ENCODE measurements at places on chromosomes 7 and 10. TPM values are rescaled to one million over a fixed set of nuclear protein-coding genes. Genes with fewer than 3 reads are reported as not detected.

DNA sequence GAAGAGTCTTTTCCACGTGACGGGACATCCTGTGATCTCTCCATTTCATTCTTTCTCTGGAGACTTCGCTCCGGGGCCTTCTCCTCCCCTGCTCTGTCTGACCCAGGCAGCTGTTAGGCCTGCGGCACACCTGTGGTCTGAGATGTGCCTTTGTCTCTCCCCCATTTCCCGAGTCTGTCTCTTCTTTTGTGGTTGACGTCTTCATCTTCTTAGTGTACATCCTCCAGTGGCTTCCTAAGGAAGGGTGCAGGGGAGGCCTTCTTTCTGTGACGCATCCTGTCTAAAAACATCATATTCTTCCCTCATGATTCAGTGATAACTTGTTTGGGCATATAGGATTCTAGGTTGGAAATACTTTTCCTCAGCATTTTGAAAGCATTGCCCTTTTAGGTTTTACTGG lies 17.2 kb upstream of the ATP6V0E2 start:
- H3K36me3 ChIP-seq = peaks cover 16% of the 10 kb centered on the region
- peak overlapping the region; percentile 73 for H3K27ac ChIP-seq
- H3K27me3 ChIP-seq = no peaks in the 10 kb centered on the region
- H3K4me1 ChIP-seq = peaks cover 40% of the 10 kb centered on the region
- H3K4me3 ChIP-seq = peak overlapping the region; percentile 14
- DNase-seq = peak; percentile 58

- H3K27ac ChIP-seq = no peak overlapping the region
- no peaks in the 10 kb centered on the region for H3K4me1 ChIP-seq
- DNase-seq = no peak
- H3K36me3 ChIP-seq = no peaks in the 10 kb centered on the region
Observed at GRCh38 chr7:68434857-68435256, 1163.4 kb upstream of the AUTS2 start.

The SEMA4G gene
- 0.58 TPM for total RNA-seq

- no peak overlapping the region for H3K4me3 ChIP-seq
- no peaks in the 10 kb centered on the region for H3K4me1 ChIP-seq
Observed at GRCh38 chr10:52215745-52216361, 98.2 kb upstream of the DKK1 start.

DNA sequence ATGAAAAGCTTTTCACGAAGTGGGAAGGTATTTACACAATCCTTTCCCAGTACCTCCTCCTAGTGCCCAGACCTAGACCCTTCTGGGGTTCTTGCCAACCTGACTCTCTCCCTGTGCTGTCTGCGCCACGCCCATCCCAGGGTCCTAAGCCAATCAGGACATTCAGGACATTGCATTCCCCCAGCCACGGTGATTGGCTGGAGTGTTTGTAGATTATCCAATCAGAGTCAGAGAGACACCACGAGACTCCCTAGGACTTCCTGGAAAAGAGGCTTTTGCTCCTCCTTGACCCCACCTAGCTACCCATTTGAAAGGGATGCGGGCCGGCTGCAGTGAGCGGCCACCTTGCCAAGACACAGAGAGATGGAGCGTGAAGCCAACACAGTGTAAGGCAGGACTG lies 3.5 kb upstream of the GDF2 start:
- no peak overlapping the region for H3K4me3 ChIP-seq
- H3K4me1 ChIP-seq = no peaks in the 10 kb centered on the region
- H3K27me3 ChIP-seq = peaks cover 8% of the 10 kb centered on the region
- H3K36me3 ChIP-seq = no peaks in the 10 kb centered on the region
- no peak overlapping the region for H3K27ac ChIP-seq

The TEX47 gene
- total RNA-seq = not detected

- no peaks in the 10 kb centered on the region for H3K36me3 ChIP-seq
- H3K27me3 ChIP-seq = no peaks in the 10 kb centered on the region
- H3K27ac ChIP-seq = no peak overlapping the region
- H3K4me3 ChIP-seq = no peak overlapping the region
- H3K4me1 ChIP-seq = no peaks in the 10 kb centered on the region
- DNase-seq = no peak
Observed at GRCh38 chr10:65172249-65172648, 1651.0 kb downstream of the REEP3 start.

- DNase-seq = no peak
- H3K4me1 ChIP-seq = no peaks in the 10 kb centered on the region
- H3K4me3 ChIP-seq = no peak overlapping the region
- H3K36me3 ChIP-seq = no peaks in the 10 kb centered on the region
- H3K27me3 ChIP-seq = no peaks in the 10 kb centered on the region
Observed at GRCh38 chr10:34905200-34905927, 90.3 kb upstream of the PARD3 start.

DNA sequence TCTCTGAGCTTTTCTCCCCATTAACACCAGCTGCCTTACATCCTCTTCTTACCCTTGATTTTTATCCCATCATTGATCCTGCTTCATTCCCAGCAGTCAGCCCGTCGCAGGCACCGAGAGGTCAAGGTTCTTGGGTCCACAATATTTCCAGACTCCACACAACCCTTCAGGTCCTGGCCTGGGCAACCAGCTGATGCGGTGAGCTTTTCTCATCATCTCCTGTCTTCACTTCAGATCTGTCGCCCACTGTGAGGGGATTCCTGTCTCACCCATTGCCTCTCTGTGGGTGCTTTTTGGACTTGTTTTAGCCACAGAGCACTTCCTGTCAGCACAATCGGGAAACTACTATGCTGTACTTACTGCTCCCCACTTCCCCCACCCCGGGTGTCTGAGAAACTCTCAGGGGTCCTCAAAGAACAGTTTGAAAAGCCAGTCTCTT lies 8.4 kb upstream of the PVRIG start:
- H3K4me3 ChIP-seq = peak overlapping the region; percentile 60
- peak overlapping the region; percentile 76 for H3K27ac ChIP-seq
- peaks cover 53% of the 10 kb centered on the region for H3K4me1 ChIP-seq
- peaks cover 3% of the 10 kb centered on the region for H3K36me3 ChIP-seq
- H3K27me3 ChIP-seq = no peaks in the 10 kb centered on the region

The GPR26 gene
- total RNA-seq = not detected

- peak overlapping the region; percentile 80 for H3K27ac ChIP-seq
- H3K4me1 ChIP-seq = peaks cover 60% of the 10 kb centered on the region
- H3K36me3 ChIP-seq = no peaks in the 10 kb centered on the region
- peak; percentile 82 for DNase-seq
- no peaks in the 10 kb centered on the region for H3K27me3 ChIP-seq
- peak overlapping the region; percentile 56 for H3K4me3 ChIP-seq
Observed at GRCh38 chr10:114538181-114538906, 119.7 kb downstream of the ABLIM1 start.

- H3K27me3 ChIP-seq = no peaks in the 10 kb centered on the region
- no peak overlapping the region for H3K27ac ChIP-seq
- no peak overlapping the region for H3K4me3 ChIP-seq
- peaks cover 19% of the 10 kb centered on the region for H3K4me1 ChIP-seq
- DNase-seq = peak; percentile 49
- H3K36me3 ChIP-seq = no peaks in the 10 kb centered on the region
Observed at GRCh38 chr7:26664735-26665416, 199.5 kb downstream of the SKAP2 start.

DNA sequence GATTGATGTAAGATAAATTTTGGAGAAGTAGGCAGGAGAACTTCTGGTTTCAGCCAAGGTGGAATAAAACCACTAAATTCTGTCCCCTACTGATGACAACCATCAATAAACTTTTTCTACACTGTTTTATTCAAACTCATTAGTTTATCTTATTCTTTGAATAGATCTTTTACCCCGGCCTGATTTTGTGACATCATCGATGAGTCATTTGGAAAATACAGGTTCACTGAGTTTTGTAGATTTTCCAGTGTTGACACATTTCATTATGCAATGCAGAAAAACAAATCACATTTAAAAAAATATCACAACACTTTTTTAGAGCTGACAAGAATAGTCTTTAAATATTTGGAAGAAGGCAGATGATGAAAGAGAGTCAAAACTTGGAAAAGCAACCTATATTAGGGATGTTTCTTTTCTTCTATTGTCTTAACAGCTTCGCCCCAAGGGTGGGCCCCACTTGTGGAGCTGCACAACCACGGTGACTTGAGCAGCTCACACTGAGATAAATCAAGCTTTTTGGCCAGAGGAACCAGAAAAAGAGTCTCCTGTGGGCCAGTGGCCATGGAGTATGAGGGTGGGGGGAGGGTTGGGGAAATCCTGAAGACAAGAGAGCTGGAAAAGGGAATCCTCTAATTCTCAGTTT lies 112.8 kb downstream of the PTEN start:
- no peaks in the 10 kb centered on the region for H3K27me3 ChIP-seq
- no peaks in the 10 kb centered on the region for H3K36me3 ChIP-seq
- H3K4me3 ChIP-seq = no peak overlapping the region
- H3K27ac ChIP-seq = no peak overlapping the region

The AMZ1 gene
- 0.83 TPM for total RNA-seq

The FAM221A gene
- 9.0 TPM for total RNA-seq

The GPRIN2 gene
- total RNA-seq = not detected

DNA sequence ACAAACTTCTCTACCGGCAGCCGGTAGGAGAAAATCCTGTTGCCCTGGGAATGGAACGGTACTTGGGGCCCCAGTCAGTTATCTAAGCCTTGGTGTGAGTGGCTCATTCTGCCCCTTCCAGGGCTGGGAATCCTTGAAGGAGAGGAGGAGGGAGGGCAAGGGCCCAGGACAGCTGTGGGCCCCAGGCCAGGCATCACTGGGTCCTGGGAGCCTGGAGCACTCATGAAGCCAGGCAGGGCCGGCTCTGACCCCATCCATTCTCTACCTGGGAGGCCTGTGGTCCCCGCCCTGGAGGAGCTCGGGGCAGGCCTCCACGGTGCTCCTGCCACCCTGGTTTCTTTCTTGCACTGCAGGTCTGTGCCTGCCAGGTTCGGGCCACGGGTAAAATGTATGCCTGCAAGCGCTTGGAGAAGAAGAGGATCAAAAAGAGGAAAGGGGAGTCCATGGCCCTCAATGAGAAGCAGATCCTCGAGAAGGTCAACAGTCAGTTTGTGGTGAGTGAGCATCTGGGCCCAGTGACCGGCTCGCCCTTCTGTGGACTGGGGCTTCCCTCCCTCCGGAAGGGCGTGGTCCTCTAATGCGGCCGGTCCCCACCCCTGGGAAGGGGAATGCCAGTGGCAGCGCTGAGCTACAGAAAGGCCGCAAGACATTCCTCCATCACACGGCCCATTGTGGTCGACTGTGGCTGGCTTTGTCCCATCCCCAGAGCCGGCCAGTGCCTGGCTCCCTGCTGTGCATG lies 111.3 kb downstream of the RGS10 start:
- H3K4me3 ChIP-seq = no peak overlapping the region
- no peak overlapping the region for H3K27ac ChIP-seq
- no peaks in the 10 kb centered on the region for H3K27me3 ChIP-seq
- DNase-seq = no peak
- peaks cover 9% of the 10 kb centered on the region for H3K4me1 ChIP-seq

GRCh38 chr7:96675548-96675947 lies 34.1 kb downstream of the SEM1 start:
- no peaks in the 10 kb centered on the region for H3K4me1 ChIP-seq
- H3K27me3 ChIP-seq = no peaks in the 10 kb centered on the region
- H3K4me3 ChIP-seq = no peak overlapping the region
- no peak for DNase-seq
- no peak overlapping the region for H3K27ac ChIP-seq
- H3K36me3 ChIP-seq = peaks cover 15% of the 10 kb centered on the region

DNA sequence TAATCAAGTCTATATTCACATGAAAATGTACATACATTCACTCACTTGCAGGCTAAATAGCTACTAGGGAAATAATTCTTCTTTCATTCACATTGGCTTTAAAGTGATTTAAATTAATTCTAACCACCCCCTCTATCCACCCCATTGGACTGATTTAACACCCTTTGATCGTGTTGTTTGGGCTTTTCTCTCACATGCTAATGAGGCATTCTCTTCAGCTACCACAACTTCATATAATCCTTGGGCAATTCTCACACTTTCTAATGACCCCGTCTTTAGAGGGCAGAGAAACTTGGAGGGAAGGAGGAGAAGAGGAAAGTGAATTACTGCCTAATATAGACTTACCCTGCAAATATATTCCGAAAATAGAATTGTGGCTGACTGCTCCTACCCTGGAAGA lies 24.6 kb downstream of the GRM3 start:
- no peaks in the 10 kb centered on the region for H3K4me1 ChIP-seq
- DNase-seq = no peak
- H3K27ac ChIP-seq = no peak overlapping the region
- no peaks in the 10 kb centered on the region for H3K27me3 ChIP-seq
- H3K4me3 ChIP-seq = no peak overlapping the region

DNA sequence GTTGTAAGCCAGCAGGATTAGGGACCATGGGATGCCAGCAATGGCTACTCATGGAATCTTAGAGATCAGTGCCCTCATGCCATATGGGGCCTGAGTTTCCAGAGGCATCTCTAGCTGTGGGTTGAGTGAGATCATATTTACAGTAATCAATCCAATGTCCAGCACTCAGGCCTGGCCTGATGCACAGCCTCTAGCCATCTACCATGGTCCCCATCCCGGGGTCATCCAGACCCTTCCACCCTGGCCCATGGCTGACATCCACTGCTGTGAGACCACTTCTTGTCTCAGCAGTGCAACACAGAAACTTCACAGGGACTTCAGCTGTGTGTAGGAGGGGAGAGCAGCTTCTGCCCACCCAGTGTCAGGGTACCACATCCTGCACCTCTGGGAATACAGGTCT lies 6.5 kb upstream of the ADCY1 start:
- no peaks in the 10 kb centered on the region for H3K36me3 ChIP-seq
- H3K4me3 ChIP-seq = no peak overlapping the region
- no peaks in the 10 kb centered on the region for H3K4me1 ChIP-seq

The PIP gene
- not detected for total RNA-seq

DNA sequence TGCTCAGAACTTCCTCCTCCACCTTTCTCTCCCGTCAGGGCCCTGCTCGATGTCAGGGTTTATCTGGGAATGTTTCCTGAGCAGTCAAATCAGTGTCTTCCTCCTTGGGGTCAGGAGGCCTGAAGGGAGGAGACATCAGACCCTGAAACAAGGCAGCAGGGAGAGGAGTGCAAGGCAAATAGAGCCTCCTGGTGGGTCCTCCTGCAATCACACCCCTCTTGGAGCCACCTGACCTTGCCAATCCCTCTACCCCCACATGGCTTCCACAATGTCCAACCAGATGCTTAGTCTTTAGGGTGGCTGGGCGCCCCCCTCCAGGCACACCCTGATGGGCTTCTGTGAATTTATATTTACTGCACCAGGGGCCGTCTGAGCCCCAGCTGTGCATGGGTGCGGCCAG lies 12.2 kb downstream of the GPR26 start:
- no peaks in the 10 kb centered on the region for H3K4me1 ChIP-seq
- no peaks in the 10 kb centered on the region for H3K36me3 ChIP-seq
- no peaks in the 10 kb centered on the region for H3K27me3 ChIP-seq
- DNase-seq = no peak

- H3K36me3 ChIP-seq = peaks cover 4% of the 10 kb centered on the region
- DNase-seq = no peak
- H3K4me3 ChIP-seq = no peak overlapping the region
- H3K4me1 ChIP-seq = no peaks in the 10 kb centered on the region
- H3K27ac ChIP-seq = no peak overlapping the region
Observed at GRCh38 chr10:88440541-88440940, 142.6 kb downstream of the RNLS start.

Data from activated CD4-positive, alpha-beta memory T cell treated with anti-CD3 and anti-CD28 coated beads for 36 hours (primary cell).